ENCODE measurements at places on chromosomes 16 and 17.

DNA sequence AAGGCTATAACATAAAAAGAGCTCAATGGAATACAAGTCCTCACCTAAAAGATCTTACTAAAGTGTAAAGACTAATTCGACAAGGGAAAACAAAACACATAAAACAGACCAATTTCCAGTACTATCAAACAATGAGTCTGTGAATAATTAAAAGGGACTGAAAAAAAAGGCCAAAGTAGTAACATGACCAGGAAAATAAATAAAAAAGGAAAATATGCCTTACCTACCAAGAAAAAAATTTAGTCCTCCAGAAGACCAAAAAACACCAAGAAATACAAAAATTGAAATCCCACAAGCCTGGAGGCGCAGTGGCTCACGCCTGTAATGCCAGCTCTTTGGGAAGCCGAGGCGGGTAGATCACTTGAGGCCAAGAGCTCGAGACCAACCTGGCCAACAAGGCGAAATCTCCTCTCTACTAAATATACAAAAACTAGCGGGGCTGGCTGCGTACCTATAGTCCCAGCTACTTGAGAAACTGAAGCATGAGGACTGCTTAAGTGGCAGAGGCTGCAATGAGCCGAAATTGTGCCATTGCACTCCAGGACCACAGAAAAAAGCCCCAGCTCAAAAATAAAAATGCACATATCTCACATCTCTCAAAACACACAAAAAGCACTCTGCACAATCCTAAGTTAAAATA is 60.8 kb downstream of the TEX14 start:
- DNase-seq: no peak

DNA sequence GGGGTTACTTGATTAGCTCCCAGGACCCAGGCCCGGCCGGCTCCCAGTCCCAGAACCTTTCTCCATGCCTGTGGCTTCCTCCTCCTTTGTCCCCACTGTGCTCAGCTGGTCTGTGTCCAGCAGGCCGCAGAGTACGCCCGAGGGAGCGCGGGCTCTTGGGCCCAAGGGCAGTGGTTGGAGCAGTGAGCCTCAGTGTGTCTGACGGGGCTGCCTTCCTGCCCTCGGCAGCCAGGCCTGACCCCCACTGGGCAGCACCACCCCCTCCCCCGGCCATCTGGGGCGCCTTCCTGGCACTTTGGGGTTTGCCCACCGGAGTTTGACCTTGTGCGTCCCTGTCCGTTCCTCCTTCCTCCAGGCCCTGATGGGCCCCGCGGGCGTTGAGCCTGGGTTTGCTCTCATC is 62.4 kb upstream of the PVALEF start:
- DNase-seq: no peak

GRCh38 chr17:34487626-34488025 is 91.8 kb upstream of the TMEM132E start:
- DNase-seq: no peak

- DNase-seq: no peak
Measured at GRCh38 chr17:8091033-8091687, 3.6 kb upstream of the ALOX12B start.

- no peak for DNase-seq
Measured at GRCh38 chr16:66717112-66717675, 20.7 kb upstream of the CMTM4 start.

GRCh38 chr16:6484935-6485334 is 847.7 kb upstream of the RBFOX1 start:
- no peak for DNase-seq

- no peak for DNase-seq
Measured at GRCh38 chr16:84643180-84643583, 5.1 kb upstream of the KLHL36 start.

DNA sequence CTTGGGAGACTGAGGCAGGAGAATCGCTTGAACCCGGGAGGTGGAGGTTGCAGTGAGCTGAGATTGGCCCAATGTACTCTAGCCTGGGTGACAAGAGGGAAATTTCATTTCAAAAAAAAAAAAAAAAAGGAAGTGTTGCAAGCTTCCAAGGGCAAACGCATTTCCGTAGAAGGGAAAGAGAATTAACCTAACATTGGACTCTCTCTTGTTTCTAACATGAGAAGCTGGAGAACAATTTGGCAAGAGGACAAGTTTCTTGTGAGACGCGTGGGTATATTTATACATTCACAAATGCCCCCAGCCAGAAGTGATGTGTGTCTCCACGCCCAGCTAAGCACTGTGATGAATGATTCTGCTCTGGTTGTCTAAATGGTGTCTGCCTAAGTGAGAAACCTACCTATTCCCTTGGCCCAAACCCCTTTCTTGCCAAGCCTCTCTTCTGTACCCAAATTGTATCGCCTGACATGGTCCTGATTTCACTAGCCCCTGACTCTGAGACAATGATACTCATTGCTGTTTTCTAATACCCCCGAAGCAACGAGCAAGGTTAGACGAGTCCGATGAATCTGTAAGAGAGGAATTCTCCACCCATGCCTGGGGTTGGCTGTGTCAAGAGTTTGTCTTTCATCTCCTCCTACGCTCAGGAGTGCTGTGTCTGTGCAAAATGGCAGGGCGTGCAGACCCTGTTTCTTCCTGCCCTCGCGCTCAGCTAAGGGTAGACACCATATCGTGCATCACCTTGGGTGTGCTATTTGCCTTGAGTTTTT is 14.2 kb upstream of the ST6GALNAC2 start:
- DNase-seq: no peak

- DNase-seq: no peak
Measured at GRCh38 chr17:48241770-48242497, 134.4 kb downstream of the SNX11 start.

- no peak for DNase-seq
Measured at GRCh38 chr16:78570399-78571141, 471.1 kb downstream of the WWOX start.

DNA sequence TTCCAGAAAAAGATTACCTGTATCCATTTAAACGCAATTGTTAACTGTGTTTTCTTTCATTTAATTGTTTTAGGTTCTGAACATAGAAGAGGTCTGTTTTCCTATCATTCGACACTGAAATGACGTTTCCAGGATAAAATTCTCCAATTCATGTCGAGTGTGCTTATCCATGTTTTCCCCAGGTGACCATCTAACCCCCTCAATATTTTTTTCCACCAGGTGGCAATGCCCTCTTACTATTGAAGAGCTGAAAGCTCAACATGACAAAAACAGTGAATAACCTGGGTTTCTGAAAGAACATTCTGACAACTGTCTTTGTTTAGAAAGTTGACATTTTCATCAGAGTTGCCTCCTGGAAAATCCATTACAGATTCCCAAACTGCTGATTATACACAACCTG is 948.7 kb downstream of the KCNJ2 start:
- no peak for DNase-seq
